Uterus (tissue), 4 donors: ENCODE measurements at places on chromosomes 11 and 22. TPM values are rescaled to one million over a fixed set of nuclear protein-coding genes. Genes with fewer than 3 reads are reported as not detected.

- no peak for DNase-seq
These were observed 9.3 kb upstream of the MIAT start for GRCh38 chr22:26648011-26648497.

GRCh38 chr11:115249061-115249578 is 255.1 kb downstream of the CADM1 start:
- no peak for DNase-seq

DNA sequence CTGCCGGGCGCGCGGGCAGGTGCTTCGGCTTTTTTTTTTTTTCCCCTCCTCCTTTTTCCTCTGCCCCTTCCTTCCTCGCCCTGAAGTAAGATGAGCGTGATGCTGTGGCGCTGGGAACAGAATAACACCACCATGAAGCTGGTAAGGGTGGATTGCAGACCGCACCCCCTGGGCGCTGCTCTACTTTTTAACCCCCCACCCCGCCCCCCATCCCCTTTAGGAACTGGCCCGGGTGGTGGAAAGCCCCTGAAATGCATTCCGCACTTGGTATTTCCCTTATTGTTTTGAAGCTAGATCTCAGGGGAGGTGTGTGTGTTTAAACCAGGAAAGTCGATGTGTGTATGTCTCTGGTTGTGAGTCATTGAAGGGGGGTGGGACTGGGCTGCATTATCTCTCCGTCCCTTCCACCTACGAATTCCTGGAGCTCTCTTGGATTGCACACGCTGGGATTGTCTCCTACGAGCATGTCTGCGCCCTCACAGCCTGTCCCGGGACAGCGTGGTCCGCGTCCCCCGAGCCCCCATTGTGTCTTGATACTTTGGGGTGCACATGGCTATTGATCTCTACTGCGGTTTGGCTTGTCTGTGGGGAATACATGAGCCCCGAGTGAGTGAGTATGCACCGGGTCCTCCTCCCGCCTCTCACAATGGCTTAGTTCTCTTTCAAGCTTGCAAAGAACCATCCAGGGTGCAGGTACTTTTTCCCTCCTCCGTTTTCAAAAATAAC is 64.9 kb downstream of the NAV2 start:
- DNase-seq, result no peak

Gene TEX54
- total RNA-seq, result not detected
